ENCODE measurements at places on chromosomes 2 and 18.

GRCh38 chr2:59654710-59655109, 898.7 kb downstream of the BCL11A start:
- DNase-seq: no peak

DNA sequence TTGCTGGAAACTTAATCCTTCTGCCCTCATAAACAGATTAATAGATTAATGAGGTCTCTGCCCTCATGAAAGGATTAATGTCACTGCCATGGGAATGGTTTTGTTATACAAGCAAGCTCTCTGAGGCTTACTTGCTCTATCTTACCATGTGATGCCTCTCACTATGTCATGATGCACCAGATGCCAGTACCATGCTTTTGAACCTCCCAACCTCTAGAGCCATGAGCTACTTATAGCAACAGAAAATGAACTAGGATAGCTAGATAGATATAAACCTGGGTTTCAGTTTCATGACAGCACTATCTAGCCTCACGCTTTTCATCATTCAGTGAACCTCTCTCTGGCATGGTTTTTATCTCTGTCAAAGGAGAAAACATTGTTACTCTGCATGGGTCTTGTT, 371.6 kb upstream of the LRP1B start:
- DNase-seq: no peak

GRCh38 chr2:174561972-174562370, 35.6 kb downstream of the WIPF1 start:
- DNase-seq: no peak

- DNase-seq: no peak
Observed at GRCh38 chr2:228956701-228957474, 314.2 kb downstream of the PID1 start.

GRCh38 chr2:113169586-113169985, 4.2 kb upstream of the PSD4 start:
- no peak for DNase-seq

- no peak for DNase-seq
Observed at GRCh38 chr2:38666556-38666910, 619 bp downstream of the GALM start.

DNA sequence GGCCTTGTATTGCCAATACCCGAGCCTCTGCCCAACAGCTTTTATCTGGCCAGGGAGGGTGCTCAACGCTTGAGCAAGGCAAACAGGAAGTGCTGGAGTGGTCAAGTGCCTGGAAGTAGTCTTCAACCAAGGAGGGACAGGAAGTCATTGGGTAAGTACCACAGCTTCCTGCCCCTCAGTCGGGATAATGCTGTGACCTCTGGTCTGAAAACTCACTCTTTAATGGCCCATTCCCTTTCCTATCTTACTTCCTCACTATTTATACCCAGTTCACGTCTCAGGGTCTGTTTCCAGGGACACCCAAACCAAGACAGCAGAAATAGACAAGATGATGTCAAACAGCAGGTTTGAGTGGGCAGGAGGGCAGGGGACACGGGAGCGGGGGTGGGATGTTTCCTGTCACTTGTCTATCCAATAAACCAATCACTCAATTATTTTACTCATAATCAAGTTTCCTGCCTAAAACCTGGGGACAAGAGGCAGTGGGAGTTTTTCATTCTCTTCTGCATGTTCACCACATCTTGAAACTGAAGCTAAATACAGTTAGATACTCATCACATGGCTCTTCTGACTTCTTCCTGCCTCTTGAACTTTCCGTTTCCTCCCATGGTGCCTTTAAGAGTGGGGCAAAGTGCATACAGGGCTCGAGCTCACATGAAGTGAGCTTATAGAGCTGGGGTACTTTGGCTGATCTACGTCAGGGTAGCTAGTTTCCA, 68.9 kb upstream of the CAB39 start:
- peak; percentile 61 for DNase-seq

- no peak for DNase-seq
Observed at GRCh38 chr2:102030855-102031527, 39.2 kb downstream of the IL1R2 start.

DNA sequence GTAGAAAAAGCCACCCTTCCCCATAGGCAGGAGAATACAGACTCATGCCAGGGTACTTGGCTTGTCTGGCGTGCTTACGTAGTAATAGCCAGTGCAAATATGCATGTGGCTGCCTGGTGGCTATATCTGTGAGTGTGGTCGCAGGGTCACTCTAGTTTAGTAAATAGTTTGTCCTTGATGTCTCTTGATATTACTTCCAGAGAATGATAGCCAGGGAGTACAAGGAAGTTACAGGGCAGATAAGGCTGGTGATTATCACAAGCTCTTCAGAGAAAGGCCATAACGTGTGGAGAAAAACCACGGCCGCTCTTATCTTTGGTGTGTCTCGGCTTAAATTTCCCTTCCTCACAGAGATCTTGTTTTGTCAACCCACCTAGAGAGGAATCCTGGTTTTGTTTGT, 54.3 kb upstream of the SLC39A10 start:
- DNase-seq: no peak

DNA sequence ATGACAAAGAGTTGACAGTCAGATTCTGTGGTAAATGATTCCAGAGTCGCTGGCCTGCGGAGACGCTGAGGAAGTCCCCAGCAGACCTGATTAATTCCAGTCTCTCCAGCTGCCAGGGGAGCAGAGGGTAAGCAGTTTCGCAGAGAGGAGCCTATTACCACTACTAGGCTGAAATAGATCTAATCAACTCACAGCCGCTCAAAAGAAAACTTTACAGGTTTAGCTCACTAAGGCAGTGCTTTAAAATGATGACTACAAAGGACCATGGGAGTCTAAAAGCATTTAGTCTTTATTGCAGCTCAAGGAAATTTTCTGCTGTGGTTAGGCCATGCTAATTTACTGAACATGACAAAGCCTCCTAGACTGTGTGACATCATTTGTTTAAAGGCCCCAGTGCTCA, 445.6 kb upstream of the POU3F3 start:
- DNase-seq: no peak

DNA sequence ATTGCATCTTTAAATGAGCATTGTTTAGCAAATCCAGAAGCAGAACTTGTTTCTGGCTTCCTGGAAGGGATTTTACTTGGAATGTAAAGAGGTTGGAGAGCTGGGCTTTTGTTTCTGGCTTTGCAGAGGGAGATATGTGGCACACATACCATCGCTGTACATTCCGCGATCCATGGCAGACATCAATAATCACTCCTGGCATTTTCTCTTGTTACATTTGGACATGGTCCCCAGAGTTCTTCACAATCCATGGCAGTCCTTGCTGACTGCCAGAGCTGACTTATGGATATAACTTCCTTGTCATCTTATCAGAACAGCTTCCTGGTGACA, 445.6 kb upstream of the SPRED2 start:
- DNase-seq: no peak

DNA sequence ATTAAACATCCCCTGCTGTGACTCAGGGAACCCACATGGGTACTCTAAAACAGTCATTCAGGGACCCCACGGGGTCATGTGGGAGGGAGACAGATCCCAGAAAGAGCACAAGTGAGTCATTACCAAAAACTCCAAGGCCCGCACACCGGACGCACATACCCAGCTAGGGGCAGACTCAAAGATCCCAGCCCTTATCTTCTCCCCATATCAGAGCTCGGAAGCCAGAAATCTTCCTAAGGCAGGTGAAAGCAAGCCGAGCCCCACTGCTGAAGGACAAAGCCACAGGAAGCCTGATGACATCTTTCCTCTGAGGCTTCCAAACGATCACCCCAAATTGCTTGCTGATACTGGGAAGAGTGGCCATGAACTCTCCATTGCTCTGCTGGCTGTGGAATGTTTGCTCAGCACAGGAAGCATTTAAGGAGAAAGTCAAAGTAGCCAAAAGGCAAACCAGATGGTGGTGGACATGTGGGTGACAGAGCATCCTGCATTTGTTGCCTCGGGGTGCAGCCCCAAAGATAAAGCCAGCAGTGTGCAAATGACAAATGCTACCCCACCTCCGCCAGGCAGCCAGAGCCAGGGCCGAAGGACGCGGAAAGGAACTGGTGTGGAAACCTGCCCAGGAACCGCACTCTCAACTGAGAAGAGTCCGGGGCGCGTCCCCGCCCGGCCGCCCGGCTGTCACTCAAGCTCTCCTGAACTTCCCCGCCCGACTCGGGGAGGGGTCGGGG, 784 bp downstream of the ACTR1B start:
- DNase-seq: peak; percentile 58

DNA sequence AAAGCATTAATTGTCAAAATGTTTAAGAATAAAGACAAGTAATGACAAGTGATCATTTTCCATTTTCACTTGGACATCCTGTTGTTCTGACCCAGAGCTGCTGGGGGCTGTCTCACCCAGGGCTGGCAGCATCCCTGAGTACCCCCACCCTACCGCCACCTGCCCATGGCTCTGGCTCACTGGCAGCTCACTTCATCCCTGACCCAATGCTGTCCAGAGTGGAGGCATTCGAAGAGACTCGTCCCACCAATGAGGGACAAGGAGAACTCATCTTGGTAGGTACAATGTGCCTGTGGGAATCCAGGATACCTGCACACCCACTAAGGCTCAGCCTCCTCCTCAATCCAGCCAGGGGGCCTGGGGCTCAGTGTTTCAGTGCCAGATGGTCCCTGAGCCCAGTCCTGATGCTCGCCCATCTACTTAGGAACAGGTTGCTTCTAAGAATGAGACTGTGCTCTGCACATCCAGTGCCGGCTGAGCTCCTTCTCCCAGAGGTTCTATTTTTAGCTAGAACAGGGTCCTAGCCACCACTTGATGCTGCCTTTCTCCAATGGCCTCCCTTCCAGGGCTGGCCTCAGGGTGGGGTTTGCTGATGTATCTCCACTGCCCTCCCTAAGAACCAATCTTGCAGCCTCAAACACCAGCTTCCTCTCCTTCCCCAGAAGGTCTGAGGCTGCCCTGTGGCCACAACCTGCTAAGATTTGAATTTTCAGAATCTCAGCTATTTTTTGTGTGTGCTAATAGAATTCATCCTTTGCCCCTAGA, 53.7 kb downstream of the ADD2 start:
- DNase-seq: no peak

DNA sequence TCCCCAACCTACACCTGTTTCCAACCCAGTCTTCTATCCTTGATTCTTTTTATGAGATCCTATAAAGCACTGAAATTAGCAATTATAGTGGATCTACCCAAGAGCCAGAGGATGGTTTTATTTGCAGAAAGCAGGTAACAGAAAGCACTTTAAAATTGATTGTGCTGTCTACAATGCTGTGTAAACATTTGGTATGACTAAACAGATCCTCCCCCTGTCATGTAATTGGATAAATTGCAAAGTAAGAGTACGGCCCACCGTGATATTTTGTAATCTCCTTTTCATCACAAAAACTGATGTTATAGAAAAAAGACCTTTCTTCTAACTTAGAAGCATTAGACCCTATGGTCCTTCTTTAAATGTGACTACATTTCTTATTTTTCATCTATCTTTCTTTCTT, 11.3 kb upstream of the PPP3R1 start:
- no peak for DNase-seq

DNA sequence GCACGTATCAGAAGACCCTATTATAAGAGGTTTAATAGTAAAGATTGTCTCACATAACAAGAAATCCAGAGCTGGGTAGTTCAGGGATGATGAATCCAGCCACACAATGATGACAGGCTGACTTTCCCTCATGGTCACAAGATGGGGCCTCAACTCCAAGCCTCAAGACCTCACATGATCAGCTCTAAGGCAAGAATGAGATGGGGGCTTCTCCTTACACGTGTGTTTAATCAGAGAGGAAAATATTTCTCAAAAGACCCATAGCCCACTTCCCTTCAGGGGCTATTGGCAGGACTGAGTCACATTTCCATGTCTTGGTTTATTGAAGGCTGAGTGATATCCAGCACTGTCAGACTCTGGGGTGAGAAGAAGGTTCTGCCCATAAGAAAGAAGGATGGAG, 100.2 kb upstream of the FOSL2 start:
- no peak for DNase-seq

GRCh38 chr2:8409461-8410260, 272.2 kb upstream of the ID2 start:
- no peak for DNase-seq

- no peak for DNase-seq
Observed at GRCh38 chr2:121778741-121779487, 23.5 kb downstream of the TSN start.

DNA sequence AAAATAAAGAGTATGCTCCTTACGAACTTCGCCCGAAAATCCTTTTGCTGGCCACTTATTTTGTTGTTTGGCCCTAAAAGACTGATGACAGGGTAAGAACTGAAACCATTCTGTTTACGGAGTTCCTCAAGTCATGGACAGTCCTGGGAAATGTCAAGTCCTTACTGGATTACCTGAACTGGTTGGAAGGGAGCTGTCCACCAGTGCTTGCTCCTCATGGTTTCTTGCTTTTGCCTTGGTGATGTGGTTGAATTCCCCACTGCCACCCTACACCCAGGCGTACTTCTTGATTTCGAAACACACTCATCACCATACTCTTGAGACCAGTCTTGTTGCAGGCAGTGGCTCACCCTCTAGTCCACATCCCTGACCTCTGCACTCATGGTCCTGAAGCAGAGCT, 49.1 kb upstream of the CHMP1B start:
- no peak for DNase-seq

- DNase-seq: no peak
Observed at GRCh38 chr2:237500681-237501424, 13.8 kb downstream of the MLPH start.

GRCh38 chr2:42854207-42854818, 61.9 kb upstream of the HAAO start:
- DNase-seq: no peak

DNA sequence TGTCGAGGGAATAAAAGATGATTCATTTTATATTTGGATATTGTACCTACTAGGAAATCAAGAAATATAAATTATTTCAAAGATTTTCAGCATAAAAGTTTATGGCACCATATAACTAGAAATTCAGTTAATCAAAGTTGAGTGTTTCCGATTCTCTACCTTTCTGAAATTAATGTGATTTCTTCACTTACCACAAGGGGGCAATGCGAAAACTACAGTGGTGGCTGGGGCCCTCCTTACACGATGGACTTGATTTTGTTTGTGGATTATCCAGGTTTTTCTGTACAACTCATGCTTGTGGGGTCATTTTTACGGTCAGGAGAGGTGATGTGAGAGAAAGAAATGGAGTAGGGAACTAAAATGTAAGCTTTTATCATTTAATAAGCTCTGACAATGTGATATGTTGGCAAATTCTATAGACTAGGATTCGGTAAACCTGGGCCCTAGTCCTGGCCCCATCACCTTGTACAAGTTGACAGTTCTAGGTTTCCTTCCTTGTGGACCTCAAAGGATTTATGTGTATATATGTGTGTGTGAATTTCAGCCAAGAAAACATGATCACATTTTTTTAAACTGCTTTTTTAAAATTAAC, 47.6 kb downstream of the G6PC2 start:
- no peak for DNase-seq

DNA sequence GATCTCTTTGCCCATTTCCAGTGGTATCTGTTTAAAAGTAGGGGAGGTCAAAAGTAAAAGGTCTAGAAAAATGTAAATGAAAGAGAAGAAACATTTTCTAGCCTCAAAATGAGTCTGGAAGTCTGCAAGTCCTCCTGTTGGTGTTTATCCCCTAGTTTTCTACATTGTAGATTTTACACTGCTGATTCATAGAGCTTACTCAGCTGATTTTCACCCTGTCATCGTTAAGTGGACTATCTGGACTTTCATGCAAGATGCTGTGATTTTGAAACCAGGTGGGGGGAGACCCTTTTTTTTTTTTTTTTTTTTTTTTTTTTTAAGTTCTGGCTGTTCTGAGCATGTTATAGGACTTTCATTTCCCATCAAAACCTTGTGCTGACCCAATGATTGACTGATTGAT, 10.3 kb downstream of the HOXD3 start:
- DNase-seq: no peak

Measured in activated CD4-positive, alpha-beta T cell treated with anti-CD3 and anti-CD28 coated beads, Interleukin-2, amount 50 U/mL, for 24 hours (primary cell).